ENCODE measurements at places on chromosomes 11 and 22. TPM values are rescaled to one million over a fixed set of nuclear protein-coding genes. Genes with fewer than 3 reads are reported as not detected.

DNA sequence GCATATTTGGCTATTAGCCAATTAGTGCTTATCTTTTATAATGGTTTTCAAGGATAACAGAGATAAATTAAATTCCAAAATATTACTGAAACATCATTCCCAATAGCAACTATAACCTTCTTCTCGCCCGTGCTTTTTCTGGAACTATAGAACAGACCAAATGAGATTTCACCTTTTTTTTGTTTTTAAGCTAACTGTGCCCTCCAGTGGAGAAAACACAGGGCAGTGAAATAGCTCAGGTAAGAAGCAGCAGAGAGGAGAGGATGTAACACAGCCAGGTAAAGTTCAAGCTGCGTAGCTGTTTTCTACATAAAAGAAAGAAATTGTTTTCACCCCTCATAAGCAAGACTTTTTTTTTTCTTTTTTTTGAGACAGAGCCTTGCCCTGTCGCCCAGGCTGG, 28.2 kb downstream of the HSD17B12 start:
- H3K4me3 ChIP-seq, result no peak overlapping the region
- no peak overlapping the region for H3K27ac ChIP-seq
- no peak for DNase-seq

GRCh38 chr11:1852877-1853276, at the start of gene LSP1:
TSS of gene LSP1 (plus strand) at chr11:1853084. CDS start at chr11:1853145, 61 bp downstream.
- peaks cover 5% of the 10 kb centered on the region for H3K36me3 ChIP-seq
- no peaks in the 10 kb centered on the region for H3K27me3 ChIP-seq
- peak within 1 kb of the TSS; percentile 97 for H3K27ac ChIP-seq
- DNase-seq, result peak; percentile 93
- H3K4me1 ChIP-seq, result peaks cover 66% of the 10 kb centered on the region

DNA sequence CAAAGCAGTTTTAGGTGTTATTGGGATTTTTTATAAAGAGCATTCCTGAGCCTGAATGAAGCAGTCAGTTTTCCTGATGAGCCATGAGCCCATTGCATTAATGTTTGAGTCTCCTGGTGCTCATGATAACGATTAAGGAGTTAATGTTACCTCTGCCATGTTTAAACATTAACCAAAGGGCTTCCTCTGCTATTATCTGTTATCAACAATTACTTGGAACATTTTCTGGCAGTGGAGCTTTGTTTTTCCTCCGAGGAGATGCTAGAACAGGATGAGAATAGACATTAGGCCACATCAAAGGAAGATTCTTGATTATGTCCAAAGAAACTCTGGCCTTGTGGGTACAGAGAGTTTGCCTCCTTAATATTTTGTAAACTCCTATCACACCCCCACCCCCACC, 49.9 kb downstream of the ZNRF3 start:
- no peaks in the 10 kb centered on the region for H3K4me1 ChIP-seq
- H3K4me3 ChIP-seq, result no peak overlapping the region

DNA sequence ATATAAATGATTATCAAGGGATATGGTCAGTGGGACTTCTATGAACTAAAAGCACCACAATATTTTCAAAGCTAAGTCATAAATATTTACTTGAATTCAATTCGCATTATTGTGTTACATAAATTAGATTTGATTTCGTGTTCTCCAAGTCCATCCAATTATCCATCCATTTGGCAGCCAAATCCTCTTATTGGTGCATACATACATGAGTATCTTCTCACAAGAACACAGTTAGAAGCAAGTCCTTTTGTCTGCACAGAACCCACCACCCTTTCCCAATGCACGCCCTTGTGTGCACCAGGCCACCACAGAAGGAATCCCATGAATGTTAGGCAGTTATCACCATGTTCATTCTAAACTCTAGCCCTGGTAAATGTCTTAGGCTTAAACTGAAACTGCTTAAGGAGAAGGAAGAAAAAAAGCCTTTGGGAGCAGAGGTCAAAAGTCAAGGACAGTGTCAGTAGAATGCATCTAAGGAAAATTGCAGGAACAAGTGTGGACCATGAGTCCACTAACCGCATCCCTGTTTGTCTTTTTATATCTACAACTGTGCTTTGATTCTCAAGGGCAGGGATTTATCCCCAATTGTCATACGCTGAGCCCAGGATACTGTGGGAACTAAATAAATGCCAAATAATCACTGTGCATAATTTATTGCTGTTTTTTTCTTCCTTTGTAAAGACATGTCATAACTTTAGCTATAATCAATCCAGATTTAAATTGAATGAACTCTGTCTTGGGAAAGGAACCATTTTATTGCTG, 108.2 kb upstream of the DDI1 start:
- H3K27me3 ChIP-seq, result no peaks in the 10 kb centered on the region
- H3K36me3 ChIP-seq, result no peaks in the 10 kb centered on the region
- no peaks in the 10 kb centered on the region for H3K4me1 ChIP-seq
- no peak for DNase-seq
- H3K27ac ChIP-seq, result no peak overlapping the region
- H3K4me3 ChIP-seq, result no peak overlapping the region

The LDHAL6A gene
- 0.19 TPM for total RNA-seq

GRCh38 chr11:96817482-96818399, 427.9 kb downstream of the JRKL start:
- no peaks in the 10 kb centered on the region for H3K36me3 ChIP-seq
- no peaks in the 10 kb centered on the region for H3K27me3 ChIP-seq
- no peak overlapping the region for H3K27ac ChIP-seq
- no peak overlapping the region for H3K4me3 ChIP-seq
- no peaks in the 10 kb centered on the region for H3K4me1 ChIP-seq
- no peak for DNase-seq

GRCh38 chr11:26106726-26107125, 225.2 kb upstream of the ANO3 start:
- no peaks in the 10 kb centered on the region for H3K36me3 ChIP-seq
- no peaks in the 10 kb centered on the region for H3K4me1 ChIP-seq
- DNase-seq, result no peak
- H3K4me3 ChIP-seq, result no peak overlapping the region
- H3K27me3 ChIP-seq, result no peaks in the 10 kb centered on the region

DNA sequence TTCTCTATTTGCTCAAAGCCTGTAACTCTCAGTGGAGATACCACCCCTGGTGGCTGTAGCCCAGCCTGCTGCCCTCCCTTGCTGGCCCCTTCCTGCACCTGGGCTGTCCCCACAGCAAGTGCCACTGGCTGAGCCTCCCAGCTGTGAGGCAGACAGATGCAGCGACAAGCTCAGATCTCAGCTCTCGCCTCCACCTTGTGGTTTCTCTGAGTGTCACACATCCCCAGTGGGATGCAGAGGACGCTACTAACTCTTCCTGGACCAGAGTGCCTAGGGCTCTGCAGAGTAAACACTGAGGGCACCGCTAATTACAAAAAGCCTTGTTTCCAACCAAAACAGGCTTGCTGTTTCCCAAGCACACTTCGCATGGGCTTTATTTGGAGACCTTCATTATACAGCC, 8.9 kb downstream of the YPEL1 start:
- DNase-seq, result peak; percentile 54
- peaks cover 2% of the 10 kb centered on the region for H3K4me1 ChIP-seq
- H3K36me3 ChIP-seq, result no peaks in the 10 kb centered on the region
- no peaks in the 10 kb centered on the region for H3K27me3 ChIP-seq
- no peak overlapping the region for H3K4me3 ChIP-seq

The KLHL35 gene
- total RNA-seq, result 0.51 TPM

The FAM180B gene
- total RNA-seq, result not detected

The RIMBP3C gene
- 0.46 TPM for total RNA-seq

- H3K36me3 ChIP-seq, result peaks cover 58% of the 10 kb centered on the region
- no peak overlapping the region for H3K4me3 ChIP-seq
- H3K27ac ChIP-seq, result no peak overlapping the region
- no peak for DNase-seq
- H3K4me1 ChIP-seq, result peaks cover 27% of the 10 kb centered on the region
These were observed 7.7 kb downstream of the SLC3A2 start for GRCh38 chr11:62888406-62888805.

The IGLL5 gene
- not detected for total RNA-seq

The CYB5R3 gene
- 73.7 TPM for total RNA-seq

- H3K4me3 ChIP-seq, result peak overlapping the region; percentile 77
- DNase-seq, result no peak
- peaks cover 35% of the 10 kb centered on the region for H3K36me3 ChIP-seq
- no peaks in the 10 kb centered on the region for H3K27me3 ChIP-seq
- peaks cover 41% of the 10 kb centered on the region for H3K4me1 ChIP-seq
These were observed 1.6 kb downstream of the GSTP1 start for GRCh38 chr11:67584881-67585873.

The SIPA1 gene
- 163 TPM for total RNA-seq

The ADM2 gene
- total RNA-seq, result 7.3 TPM

- no peak for DNase-seq
- H3K4me3 ChIP-seq, result no peak overlapping the region
- no peaks in the 10 kb centered on the region for H3K36me3 ChIP-seq
- no peaks in the 10 kb centered on the region for H3K27me3 ChIP-seq
These were observed 550.6 kb downstream of the SOX6 start for GRCh38 chr11:15805726-15806125.

GRCh38 chr11:93219440-93219839, 21.6 kb upstream of the SLC36A4 start:
- no peak overlapping the region for H3K27ac ChIP-seq
- H3K4me1 ChIP-seq, result no peaks in the 10 kb centered on the region
- H3K27me3 ChIP-seq, result peaks cover 5% of the 10 kb centered on the region
- no peak overlapping the region for H3K4me3 ChIP-seq
- H3K36me3 ChIP-seq, result no peaks in the 10 kb centered on the region

- no peak overlapping the region for H3K4me3 ChIP-seq
- H3K27me3 ChIP-seq, result peaks cover 2% of the 10 kb centered on the region
- H3K36me3 ChIP-seq, result no peaks in the 10 kb centered on the region
- DNase-seq, result no peak
- no peaks in the 10 kb centered on the region for H3K4me1 ChIP-seq
These were observed 8.3 kb upstream of the INSC start for GRCh38 chr11:15106201-15106965.

- peaks cover 8% of the 10 kb centered on the region for H3K4me1 ChIP-seq
- no peak for DNase-seq
- H3K27ac ChIP-seq, result no peak overlapping the region
- H3K36me3 ChIP-seq, result no peaks in the 10 kb centered on the region
- H3K27me3 ChIP-seq, result peaks cover 16% of the 10 kb centered on the region
- H3K4me3 ChIP-seq, result no peak overlapping the region
These were observed 67.6 kb downstream of the BARX2 start for GRCh38 chr11:129443276-129443675.

DNA sequence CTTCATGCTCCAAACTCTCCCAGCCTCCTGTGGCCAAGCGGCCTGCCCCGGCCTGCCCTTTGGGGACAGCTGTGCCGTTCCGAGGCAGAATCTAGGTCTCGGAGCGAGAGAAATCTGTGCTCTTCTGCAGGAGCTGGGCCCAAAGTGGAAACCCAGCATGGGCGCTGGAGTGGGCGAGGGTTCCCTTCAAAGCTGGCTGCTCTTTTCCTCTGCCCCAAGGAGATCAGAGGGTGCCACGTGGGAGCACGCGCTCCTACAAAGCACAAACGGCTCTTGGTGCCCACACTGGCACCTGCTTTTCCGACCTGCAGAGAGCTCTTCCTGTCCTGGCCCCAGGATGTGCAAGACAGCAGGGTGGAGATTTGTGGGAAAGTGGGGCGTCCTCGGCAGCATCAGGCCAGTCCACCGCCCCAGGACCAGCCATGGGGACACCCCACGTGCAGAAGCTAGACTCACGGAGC, 6.9 kb downstream of the OSBPL5 start:
- H3K4me1 ChIP-seq, result peaks cover 3% of the 10 kb centered on the region
- DNase-seq, result no peak
- peaks cover 12% of the 10 kb centered on the region for H3K27me3 ChIP-seq
- H3K36me3 ChIP-seq, result no peaks in the 10 kb centered on the region
- no peak overlapping the region for H3K4me3 ChIP-seq

The ADAMTS15 gene
- not detected for total RNA-seq

The OR10D3 gene
- not detected for total RNA-seq

- no peak overlapping the region for H3K4me3 ChIP-seq
- DNase-seq, result no peak
- no peak overlapping the region for H3K27ac ChIP-seq
- no peaks in the 10 kb centered on the region for H3K27me3 ChIP-seq
These were observed 1517.5 kb upstream of the TENM4 start for GRCh38 chr11:80958361-80958760.

GRCh38 chr11:798093-798713, at the start of gene SLC25A22:
TSS of gene SLC25A22 (minus strand) at chr11:798281. CDS start at chr11:795006, 3,275 bp downstream.
- H3K27me3 ChIP-seq, result no peaks in the 10 kb centered on the region
- H3K27ac ChIP-seq, result peak within 1 kb of the TSS; percentile 76
- H3K4me3 ChIP-seq, result peak within 1 kb of the TSS; percentile 81
- H3K4me1 ChIP-seq, result peaks cover 19% of the 10 kb centered on the region
- peaks cover 12% of the 10 kb centered on the region for H3K36me3 ChIP-seq
- peak; percentile 88 for DNase-seq

DNA sequence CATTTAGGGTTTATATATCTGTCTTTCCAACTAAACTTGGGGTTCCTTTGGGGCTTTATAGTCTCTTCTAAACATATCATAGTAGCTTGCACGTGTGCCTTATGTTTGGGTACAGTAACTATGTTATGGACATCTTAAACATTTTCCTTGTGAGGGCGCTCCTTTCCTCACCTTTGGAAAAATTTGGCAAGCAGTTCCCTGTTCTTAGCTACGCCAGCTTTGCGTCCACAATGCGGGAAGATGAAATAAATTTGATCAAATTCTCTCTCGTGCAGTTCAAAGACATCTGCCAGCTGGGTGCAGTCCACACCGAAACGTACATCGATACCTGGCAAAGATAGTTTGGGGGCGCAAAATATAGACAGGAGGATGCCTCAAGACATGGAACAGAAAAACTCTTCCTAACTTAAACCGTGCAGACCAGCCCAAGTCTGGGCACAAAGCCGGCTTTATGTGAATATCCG, 548 bp downstream of the FDXACB1 start:
- peaks cover 14% of the 10 kb centered on the region for H3K36me3 ChIP-seq
- H3K27ac ChIP-seq, result peak overlapping the region; percentile 95
